Spleen (tissue), 13 donors: ENCODE measurements at places on chromosomes 2 and 18. TPM values are rescaled to one million over a fixed set of nuclear protein-coding genes. Genes with fewer than 3 reads are reported as not detected.

The TLX2 gene
- not detected for polyA plus RNA-seq

The CRYGC gene
- polyA plus RNA-seq, result not detected

The AGXT gene
- 1.5 TPM for polyA plus RNA-seq

The ANO7 gene
- polyA plus RNA-seq, result 0.46 TPM

The DSG4 gene
- polyA plus RNA-seq, result not detected
